ENCODE measurements at places on chromosomes 11 and 22.

- no peak for DNase-seq
Observed at GRCh38 chr22:17090550-17090949, 5.8 kb downstream of the IL17RA start.

DNA sequence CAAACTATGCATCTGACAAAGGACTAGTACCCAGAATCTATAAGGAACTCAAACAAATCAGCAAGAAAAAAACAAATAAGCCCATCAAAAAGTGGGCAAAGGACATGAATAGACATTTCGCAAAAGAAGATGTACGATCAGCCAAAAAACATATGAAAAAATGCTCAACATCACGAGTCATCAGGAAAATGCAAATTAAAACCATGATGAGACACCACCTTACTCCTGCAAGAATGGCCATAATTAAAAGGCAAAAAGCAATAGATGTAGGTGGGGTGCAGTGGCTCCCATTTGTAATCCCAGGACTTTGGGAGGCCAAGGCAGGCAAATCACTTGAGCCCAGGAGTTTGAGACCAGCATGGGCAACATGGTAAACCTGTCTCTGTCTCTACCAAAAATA lies 10.4 kb upstream of the OR10V1 start:
- no peak for DNase-seq

GRCh38 chr22:50009765-50010675 lies 2.5 kb downstream of the IL17REL start:
- peak; percentile 92 for DNase-seq

DNA sequence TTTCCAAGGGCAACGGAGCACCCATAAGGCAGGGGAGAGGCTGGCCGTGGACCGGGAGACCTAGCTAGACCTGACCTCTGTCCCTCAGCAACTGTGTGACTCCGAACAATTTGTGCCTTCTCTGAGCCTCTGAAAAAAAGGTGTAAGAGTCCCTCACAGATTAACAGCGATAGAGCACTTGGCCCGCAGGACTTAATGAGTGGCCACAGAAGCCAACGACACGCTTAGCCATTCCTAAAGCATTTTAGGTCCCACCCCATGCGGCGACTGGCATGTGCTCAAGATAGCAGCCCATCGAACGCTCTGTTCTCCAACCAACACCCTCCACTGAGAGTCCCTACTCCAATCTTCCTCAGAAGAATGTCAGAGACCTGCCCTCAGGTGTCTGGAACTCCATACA lies 1.5 kb downstream of the SULT4A1 start:
- peak; percentile 19 for DNase-seq

DNA sequence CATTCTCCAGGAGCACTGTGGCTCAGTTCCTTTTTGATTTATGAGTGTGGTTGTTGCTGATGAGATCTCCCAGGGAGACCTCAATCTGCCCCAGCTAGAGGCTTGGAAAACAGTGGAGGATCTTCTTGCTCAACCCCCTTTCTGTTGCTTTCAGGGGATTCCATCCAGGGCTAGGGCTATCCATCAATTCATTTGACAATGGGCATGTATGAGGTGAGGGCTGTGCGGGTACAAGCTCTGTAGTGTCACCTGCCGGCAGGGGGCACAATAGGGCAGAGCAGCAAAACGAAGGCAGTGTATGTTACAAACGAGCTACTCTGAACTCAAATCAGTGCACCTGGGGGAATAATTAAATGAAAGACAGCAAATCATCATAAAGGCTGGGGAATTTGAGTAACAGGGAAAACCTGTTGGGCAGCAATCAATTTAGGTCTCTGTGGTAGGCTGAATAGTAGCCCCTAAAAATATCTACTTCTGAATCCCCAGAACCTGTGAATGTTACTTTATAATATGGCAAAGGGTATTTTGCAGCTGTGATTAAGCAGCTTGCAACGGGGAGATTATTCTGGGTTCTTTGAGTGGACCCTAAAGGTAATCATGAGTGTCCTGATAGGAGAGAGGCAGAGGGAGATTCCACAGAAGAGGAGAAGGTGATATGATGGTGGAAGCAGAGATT lies 170.3 kb upstream of the ZBED5 start:
- DNase-seq = no peak

DNA sequence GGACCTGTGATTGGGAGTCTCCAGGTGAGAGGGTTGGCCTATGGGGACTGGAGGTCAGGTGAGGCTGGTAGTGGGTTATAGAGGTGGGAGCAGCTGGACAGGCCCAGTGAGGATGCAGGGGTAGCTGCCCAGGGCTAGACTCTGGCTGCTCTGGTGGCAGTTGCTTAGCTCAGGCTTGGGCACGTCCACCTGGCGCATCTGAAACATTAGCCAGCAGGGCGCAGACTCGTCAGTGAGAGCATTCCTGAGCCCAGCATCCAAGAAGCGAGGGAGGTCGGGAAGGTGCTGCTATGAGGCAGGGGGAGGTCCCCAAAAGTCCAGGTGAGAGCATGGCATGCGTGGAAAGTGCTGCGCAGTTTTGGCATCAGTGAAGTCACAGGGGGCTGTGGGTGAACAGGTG lies 3.5 kb upstream of the GGT1 start:
- DNase-seq = no peak

DNA sequence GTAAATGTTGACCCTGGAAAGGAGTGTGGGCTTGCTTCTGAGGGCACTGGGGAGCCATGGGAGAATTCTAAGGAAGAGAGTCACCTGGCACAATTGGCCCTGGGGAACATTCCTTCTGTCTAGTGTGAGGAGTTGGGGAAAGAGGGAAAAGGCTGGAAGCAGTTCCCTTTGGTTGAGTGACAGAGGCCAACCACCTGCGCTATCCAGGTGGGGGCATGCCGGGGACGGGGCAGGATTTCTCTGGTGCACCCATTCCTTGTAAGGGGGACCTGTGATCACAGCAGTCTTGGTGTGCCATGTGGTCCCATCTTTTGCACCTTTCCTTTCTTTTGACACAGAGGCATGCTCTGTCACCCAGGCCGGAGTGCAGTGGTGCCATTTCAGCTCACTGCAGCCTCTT lies 92.1 kb upstream of the GRK3 start:
- no peak for DNase-seq

GRCh38 chr11:44304091-44305025 lies 5.6 kb downstream of the ALX4 start:
- DNase-seq = no peak

DNA sequence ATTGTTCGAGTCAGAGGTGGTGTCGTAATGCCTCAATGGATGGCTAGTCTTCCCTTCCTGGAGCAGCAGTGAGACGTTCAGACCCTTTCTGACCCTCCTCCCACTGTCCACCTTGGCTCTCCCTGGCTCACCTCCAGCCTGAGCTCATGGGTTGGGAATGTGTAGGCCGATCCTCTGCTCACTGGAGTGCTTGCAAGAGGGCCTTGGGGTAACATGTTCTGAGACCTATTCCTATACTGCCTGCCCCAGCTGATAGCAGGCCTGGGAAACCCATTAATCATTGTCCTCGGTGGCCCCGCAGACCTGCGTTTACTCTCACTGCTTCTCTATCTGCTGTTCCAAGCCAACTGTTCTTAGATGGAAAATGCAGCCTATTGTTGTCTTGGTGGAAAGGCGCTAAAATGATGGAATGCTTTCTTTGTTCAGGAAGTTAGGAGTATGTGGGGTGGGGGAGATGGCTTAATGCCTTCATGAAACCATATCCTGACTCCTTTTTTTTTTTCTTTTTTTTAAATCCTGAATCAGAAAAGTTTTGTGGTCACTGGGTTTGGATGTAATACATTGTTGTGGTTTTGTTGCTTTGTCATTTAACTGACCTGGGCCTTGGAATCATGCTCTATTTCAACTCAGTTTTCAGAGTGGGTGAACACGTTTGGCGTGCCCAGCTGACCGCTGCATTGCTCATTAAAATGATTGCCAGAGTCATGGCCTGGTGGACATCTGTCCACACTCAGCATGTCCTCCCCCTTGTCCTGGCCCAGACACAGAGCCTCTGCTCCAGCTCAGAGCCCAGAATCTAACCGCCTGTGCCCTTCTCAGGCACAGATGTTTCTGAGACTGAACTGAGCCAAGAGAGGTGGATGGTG lies 72.5 kb downstream of the MICAL2 start:
- no peak for DNase-seq

DNA sequence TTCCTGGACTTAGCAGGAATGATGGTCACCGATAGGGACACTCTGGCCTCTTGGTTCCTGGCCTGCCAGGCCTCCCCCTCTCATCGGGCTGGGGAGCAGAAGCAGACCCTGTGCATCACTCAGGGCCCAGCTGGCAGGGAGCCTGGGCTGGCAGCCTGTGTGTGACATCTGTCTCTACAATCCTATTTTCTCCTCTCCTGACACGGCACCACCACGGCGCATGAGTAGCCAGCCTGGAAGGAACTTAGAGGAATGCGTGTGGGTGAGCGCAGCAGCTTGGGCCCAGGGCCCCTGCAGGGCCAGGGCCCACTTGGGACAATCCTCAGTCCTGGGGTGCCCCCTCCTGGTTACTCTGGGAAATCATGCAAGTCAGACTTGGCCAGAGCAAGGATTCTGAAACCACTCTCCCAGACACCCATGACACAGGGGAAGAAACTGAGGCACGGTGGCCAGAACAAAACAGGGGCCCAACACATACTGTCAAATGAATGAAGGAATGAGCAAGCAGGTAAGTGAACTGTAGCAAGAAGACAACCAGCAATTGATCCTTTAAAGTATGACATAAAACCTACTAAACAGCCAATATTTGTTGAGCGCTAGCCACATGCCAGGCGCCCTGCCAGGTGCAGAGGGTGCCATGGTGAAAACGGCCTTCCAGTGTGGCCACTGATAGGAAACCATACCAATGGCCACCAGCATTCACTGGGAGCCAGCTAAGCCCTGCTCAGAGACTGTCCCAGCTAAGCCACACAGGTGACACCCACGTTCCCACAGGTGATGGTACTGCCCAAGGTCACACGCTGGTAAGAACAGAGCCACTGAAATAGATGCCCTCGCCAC lies 13.3 kb downstream of the RSPH14 start:
- DNase-seq = peak; percentile 83

DNA sequence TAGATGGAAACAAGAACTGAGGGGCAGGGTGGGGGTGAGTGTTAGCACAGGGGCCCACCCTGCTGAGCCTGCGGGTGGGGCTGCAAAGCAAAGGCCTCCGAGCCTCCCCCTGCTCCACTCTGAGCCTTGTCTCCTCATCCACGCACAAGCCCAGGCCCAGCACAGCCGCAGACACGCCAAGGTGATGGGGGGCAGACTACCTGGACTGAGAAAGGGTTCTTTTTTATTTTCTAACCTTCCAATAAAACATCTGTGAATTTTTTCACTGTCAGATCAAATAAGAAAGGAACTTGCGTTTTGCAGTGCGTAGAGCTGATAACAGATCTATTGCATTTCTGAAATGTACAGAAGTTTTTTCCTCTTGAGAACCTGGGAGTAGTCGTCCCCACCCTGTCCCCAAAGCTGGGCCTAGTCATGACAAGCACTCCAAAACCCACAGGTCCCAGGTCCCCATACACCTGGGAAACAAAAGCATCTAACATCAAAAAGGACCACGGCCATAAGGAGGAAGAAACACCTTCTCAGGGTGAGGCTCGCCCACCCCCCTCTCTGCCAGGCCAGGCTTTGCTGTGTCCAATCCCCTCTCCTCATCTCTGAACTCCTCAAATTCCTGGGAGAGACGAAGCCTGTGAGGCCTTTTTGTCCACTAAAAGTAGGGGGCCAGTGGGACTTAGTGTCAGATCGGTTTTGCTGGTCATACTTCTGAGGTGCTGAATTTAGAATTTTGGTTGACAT lies 22.7 kb upstream of the CD5 start:
- no peak for DNase-seq

- no peak for DNase-seq
Observed at GRCh38 chr22:38753948-38754750, 1.6 kb downstream of the SUN2 start.

DNA sequence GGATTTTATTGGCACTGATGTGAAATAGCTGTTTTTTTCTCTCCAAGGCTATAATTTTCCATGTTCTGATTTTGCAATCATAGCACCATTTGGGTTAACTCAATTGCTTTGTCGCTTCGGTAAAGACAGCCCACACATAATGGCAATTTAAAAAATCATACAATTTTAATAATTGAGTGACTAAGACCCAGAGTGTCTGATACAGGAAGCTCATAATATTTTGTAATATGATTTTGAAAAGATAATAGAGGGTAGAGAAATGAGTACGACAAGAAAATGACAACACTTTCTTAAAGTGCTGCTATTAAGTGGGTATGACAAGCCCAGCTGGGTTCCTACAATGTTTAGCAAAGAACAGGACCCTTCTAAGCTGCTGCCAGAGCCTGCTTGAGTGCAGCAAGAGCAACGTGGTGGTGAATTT lies 439.1 kb downstream of the METTL15 start:
- DNase-seq = no peak

DNA sequence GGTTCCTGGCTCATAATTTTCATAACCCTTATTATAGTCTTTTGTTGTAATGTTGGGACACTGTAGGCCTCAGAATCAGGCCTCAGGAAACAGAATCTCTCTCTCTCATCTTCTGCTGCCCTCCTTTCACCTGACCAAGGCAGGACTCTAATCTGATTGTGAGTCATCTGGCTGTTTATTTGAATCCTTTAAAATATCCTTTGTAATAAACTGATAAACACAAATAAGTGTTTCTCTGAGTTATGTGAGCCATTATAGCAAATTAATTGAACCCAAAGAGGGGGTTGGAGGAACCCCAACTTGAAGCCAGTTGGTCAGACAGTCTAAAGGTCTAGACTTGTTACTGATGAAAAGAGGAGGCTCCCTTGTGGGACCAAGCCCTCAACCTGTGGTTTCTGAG lies 30.6 kb downstream of the ACER3 start:
- no peak for DNase-seq

- no peak for DNase-seq
Observed at GRCh38 chr11:28629235-28629634, 521.0 kb downstream of the METTL15 start.

GRCh38 chr11:100932474-100933100 lies 197.0 kb downstream of the PGR start:
- DNase-seq = no peak

DNA sequence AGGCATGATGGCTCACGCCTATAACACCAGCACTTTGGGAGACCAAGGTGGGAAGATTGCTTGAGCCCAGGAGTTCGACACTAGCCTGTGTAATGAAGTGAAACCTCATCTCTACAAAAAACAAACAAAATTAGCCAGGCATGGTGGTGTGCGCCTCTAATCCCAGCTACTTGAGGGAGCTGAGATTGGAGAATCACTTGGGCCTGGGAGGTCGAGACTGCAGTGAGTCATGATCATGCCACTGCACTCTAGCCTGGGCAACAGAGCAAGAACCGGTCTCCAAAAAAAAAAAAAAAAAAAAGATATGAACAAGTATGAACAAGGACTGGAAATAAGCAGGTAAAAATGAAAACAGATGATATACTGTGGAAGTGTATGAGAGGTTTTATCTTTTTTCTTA lies 54.1 kb upstream of the SOX6 start:
- no peak for DNase-seq

DNA sequence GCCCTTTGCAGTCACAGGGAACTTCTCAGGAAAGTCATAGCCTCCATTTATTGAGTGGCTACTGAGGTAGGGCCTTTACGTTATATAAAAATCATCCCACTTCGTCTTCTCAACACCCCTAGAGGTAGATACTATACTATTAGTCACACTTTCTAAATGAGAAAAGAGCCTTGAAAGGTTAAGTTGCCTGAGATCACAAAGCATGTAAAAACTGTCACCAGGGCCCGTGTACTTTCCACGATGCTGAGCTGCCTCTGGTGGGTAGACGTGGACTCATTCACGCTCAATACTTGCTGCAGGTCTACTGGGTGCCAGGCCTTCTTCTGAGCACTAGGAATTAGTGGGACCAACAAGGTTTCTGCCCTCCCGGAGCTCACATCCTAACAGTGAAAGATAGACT lies 16.3 kb downstream of the CHRDL2 start:
- DNase-seq = no peak

GRCh38 chr11:95144313-95145235 lies 54.9 kb downstream of the ENDOD1 start:
- no peak for DNase-seq

All from chondrocyte (in vitro differentiated cells).